ENCODE measurements at places on chromosomes 2 and 18.

GRCh38 chr2:67083951-67084350 lies 313.2 kb upstream of the ETAA1 start:
- no peak for DNase-seq

DNA sequence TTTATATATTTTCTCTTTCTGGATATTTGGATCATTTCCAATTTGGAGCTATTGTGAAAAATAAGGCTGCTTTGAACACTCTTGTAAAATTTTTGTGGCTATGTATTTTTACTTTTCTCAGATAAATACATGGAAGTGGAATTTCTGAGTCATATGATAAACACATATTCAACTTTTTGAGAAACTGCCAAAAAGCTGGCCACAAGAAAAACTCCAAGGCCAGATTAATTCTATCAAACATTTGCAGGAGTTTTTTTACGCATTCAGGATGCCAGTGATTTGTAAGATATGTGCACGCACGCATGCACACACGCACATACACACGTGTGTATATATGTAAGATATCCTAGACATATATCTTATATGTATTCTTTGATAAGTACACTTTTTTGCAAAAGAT lies 477.5 kb upstream of the SPHKAP start:
- no peak for DNase-seq

GRCh38 chr2:47015706-47016105 lies 100.1 kb upstream of the MCFD2 start:
- DNase-seq: no peak

- no peak for DNase-seq
Measured at GRCh38 chr2:189022492-189022891, 48.3 kb downstream of the COL3A1 start.

- no peak for DNase-seq
Measured at GRCh38 chr2:95082477-95082876, 39.1 kb downstream of the MRPS5 start.

DNA sequence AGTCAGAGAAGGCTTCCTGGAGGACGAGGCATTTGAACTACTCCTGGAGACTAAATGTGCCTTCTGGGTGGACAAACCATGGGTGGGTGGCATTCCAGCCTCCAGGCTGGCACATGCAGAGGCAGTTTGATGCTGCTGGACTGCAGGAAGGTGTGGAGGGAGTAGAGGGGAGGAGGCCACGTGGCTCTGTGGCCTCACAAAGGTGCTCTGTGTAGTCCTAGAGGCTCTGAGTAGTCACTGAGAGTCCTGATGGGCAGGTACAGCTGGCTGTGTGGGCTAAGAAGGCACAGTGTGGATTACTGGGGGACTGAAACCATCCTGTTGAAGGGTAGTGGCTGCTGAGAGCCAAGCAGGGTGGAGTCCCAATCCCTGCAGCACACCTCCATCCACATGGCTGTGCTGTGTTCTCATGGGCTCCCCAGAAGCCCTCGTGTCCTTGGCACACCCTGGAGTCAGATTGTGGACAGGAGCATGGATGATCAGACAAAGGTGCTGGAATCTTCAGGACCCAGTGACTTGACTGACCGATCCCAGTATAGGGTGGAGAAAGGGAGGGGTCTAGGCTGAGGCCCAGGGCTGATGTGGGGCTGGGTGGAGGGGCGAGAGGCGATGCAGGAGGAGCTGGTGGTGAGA lies 87.4 kb upstream of the HS6ST1 start:
- no peak for DNase-seq

DNA sequence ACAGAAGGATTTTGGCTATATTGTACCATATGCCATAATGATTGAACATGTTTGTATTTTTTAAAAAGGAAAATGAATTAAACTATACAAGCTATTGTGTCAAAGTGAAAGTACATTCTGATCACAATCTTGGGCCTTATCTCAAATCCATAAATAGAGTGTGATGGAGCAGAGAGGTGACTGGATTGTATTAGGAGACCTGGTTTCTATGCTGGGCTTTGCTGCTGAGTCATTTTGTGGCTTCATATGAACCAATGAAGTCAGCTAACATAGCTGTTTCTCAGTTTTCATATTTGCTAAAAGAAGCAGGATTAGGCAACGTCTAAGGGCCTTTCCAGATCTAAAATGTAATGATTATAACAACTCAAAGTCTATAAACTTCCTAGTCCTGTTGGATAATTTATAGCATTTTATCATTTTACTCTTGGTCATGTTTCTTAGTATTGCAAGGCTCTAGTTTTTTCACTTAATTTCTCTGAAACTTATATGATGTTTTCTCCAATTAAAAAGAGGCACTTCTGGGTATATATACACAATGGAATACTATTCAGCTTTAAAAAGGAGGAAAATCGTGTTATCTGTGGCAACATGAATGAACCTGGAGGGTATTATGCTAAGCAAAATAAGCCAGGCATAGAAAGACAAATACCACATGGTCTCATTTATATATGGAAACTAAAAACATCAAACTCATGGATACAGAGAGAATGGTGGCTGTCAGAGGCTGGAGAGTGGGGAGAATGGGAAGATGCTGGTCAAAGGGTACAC lies 112.3 kb downstream of the MEP1B start:
- no peak for DNase-seq

GRCh38 chr18:45334191-45334590 lies 281.1 kb upstream of the SLC14A2 start:
- no peak for DNase-seq

DNA sequence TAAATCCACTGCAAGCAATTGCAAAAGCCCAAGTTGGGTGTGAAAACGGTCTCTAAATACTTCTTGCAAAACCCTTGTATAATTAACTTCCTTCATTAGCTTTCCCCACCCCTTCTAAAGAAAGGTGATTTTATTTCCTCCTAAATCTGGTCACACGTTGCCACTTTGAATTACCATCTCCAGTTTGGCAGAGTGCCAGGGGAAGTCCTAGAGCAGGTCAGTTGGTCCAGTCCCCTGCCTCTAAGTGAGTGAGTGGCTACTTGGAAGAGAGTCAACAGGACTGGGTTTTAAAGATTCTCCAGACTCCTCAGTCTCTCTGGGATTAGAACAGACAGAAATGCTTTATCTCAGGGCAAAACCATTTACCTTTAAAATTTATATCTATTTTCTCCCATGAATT lies 18.7 kb upstream of the LYPD6B start:
- DNase-seq: no peak

DNA sequence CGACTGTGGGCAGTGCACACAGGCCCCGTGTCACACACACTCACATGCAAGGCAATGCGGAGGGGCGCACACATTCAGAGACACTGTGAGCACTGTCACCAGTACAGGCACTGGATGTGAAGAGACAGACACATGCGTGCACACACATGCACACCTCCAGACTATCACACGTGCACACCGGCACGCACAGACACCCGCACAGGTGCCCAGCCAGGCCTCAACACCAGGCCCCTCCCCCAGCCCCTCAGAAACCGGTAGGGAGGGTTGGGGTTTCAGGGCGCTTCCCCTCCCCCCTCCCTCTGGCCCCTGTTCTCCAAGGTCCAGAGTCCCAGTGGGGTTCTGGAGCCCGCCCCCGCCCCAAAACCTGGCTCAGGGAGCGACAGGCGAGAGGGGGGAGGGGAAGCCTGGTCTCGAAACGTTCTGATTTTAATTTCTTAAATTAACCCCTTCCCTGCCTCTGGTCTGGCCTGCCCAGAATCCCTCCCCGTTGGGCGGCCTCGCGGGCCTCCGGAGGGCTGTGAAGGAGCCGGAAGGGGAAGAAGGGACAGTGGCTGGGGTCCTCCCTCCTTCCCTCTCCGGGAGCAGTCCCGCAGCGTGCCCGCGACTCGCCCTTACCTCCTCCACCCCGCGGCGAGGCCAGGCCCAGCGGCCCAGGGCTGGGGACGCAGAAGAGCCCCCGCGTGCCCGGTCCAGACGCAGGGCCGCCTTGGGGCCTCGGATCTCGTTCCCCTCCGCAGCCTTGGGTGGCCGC lies 558 bp downstream of the FBXO41 start:
- DNase-seq: no peak

DNA sequence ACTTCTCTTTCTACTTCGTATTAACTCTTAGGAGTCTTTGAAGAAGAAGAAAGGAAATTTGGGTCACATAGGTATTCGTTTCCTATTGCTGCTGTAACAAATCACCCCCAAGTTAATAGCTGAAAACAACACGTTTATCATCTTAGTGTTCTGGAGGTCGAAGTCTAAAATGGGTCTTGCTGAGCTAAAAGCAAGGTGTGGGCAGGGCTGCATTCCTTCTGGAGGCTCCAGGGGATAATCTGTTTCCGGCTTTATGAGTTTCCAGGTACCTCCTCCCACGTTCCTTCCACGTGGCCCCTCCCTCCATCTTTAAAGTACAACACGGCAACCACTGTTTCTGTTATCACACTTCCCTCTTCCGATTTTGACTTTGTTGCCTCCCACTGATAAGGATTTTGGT lies 233.5 kb upstream of the RBBP8 start:
- DNase-seq: no peak

DNA sequence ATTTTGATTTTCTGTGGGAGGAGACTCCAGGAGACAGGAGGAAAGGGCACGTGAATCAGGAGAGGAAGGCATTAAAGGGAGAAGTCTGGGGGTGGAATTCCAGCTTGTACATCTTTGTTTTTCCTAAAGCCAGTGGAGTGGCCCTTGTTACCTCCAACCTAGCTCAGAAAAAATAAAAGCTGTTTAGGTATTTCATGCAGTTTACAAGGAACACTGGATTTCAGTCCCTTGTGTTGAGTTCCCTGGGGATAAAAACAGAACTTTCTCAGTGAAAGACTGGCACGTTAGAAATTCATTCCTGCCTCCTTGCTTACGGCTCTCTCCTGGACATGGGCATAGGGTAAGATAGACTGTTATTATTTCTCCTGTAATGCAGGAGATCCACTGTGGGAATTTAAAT lies 170.2 kb downstream of the ZEB2 start:
- no peak for DNase-seq
